Activated CD4-positive, alpha-beta T cell treated with anti-CD3 and anti-CD28 coated beads, Interleukin-2, amount 10 ng/mL, durations not matched to agents 7 days and 5 days (primary cell): ENCODE measurements at places on chromosomes 16 and 17. TPM values are rescaled to one million over a fixed set of nuclear protein-coding genes. Genes with fewer than 3 reads are reported as not detected.

PRSS22 gene
- total RNA-seq = not detected

SSTR5 gene
- not detected for total RNA-seq

NEUROD2 gene
- not detected for total RNA-seq

CACNG3 gene
- not detected for total RNA-seq

ITGB3 gene
- total RNA-seq = 0.52 TPM

MT1A gene
- total RNA-seq = not detected

NPIPA2 gene
- total RNA-seq = 2.0 TPM

DNA sequence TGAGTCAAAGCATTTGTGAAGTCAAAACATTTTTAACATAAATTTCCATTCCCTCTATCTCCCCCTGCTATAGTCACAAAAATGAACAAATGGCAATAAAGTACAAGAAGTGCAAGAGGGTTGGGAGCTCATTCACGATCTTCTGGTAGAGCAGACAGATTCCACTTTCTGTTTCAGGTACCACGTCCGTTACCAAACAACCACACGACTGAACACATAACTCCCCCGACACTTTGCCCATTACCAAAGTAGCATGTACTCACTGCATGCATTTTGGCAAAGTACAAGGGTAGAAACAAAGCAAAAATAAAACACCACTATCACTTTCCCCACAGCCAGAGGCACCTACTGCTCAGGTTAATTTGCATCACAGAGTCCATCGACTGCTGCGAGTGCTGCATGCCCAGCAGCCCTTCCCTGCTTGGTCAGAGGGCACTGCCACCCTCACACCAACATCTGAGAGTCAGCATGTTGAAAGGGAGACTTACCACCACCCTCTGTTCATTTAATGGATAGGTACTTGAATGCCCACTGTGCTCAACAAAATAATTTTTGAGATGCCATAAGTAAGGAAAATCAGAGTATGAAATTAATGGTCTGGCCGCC is 150.3 kb upstream of the AXIN2 start:
- no peak for DNase-seq

DNA sequence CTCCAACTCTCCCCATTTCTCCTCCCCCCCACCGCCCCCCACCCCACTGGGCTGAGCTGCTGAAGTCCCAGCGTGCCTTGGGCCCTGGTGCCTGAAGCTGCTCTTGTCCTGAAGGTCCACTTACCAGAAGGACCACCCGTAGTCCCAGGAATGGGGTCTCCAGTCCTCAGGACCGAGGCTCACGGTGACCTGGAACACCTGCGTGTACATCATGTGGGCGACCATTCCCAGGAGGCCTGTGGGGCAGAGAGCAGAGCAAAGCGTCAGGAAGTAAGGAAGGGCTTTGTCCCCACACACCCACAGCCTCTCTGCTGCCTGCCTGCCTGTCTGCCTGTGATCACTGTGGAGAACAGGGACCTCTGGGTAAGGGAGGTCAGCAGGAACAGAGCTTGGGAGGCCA is 218.7 kb downstream of the GSG1L start:
- DNase-seq = no peak

GRCh38 chr17:9380361-9380760 is 195.3 kb downstream of the STX8 start:
- DNase-seq = no peak

- no peak for DNase-seq
These were observed 48.0 kb upstream of the NDRG4 start for GRCh38 chr16:58451945-58452401.

- no peak for DNase-seq
These were observed 26.2 kb upstream of the FOXK2 start for GRCh38 chr17:82493226-82493781.

DNA sequence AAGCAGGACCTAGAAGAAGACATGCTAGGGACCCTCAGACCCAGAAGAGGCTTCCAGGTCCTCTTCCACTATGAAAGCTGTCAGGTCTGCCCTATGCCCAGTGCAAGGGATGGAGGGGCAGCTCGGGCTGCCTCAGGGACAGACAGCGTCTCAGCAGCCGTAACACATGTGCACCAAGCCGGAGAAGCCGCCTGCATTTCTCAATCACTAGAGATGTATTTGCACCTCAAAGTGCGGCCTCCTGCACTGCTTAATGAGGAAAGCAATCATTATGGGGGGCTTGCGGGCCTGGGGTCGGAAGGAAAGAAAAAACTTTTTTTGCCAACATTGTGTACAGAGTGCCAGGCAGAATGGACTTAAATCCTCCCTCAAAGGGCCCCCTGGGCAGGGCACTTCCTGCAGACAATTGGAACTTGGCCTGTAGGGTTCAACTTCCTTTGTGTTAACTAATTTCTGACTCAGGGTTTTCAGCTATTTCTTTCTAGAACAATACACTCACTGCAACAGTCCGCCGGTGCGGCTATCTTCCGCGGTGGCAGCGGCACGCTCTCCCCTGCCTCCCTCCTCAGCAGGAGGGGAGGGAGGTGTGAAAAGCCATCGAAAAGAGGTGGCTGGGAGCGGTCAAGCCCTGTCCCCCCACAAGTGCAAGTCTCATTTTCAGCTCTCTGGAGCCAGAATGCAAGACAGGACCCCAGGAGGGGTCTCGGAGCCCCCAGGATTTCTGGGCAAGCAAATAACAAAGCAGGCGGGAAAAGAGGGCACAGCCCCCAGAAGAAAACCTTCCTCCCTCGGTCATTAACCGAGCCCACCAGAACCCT is 101.2 kb downstream of the ZNF423 start:
- no peak for DNase-seq

DNA sequence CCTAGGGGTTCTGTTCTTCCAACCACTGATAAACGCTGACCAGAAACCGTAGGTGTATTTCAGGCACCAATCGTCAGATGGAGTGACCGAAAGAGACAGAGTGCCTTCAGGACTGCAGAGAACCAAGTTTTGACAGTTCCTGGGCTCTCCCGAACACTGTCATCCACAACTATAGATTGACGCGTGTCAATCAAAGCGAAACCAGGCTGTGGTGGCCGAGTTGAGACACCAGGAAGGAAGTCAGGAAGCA is 11.9 kb upstream of the AURKB start:
- DNase-seq = peak; percentile 86

GRCh38 chr16:30535106-30535776 is 583 bp upstream of the ZNF747 start:
- DNase-seq = peak; percentile 51

DNA sequence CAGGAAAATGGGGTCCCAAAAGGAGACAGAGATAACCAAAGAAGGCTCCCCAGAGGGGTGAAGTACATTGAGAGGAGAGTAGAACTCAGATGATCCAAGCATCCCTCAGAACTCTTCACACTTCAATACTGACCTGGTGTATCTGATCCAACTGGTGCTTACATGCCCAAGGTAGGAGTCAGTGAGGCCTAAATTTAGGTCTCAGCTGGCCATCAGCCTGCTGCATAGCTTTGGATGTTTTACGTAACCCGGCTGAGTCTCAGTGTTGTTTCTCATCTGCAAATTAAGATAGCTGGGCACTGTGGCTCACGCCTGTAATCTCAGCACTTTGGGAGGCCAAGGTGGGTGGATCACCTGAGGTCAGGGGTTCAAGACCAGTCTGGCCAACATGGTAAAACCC is 11.6 kb upstream of the GOSR2 start:
- no peak for DNase-seq

- DNase-seq = no peak
These were observed 68.6 kb downstream of the SEC14L1 start for GRCh38 chr17:77209330-77209748.
